ENCODE measurements at places on chromosomes 12 and 14. TPM values are rescaled to one million over a fixed set of nuclear protein-coding genes. Genes with fewer than 3 reads are reported as not detected.
A peak's percentile ranks its signal among the peaks of the same experiment; 100 is the strongest.

The ASB2 gene
- not detected for total RNA-seq

The KLRD1 gene
- total RNA-seq, result 0.27 TPM

GRCh38 chr12:101257357-101257756, 22.5 kb upstream of the UTP20 start:
- H3K4me1 ChIP-seq, result no peaks in the 10 kb centered on the region
- no peaks in the 10 kb centered on the region for H3K36me3 ChIP-seq
- H3K4me3 ChIP-seq, result no peak overlapping the region
- H3K27ac ChIP-seq, result no peak overlapping the region

DNA sequence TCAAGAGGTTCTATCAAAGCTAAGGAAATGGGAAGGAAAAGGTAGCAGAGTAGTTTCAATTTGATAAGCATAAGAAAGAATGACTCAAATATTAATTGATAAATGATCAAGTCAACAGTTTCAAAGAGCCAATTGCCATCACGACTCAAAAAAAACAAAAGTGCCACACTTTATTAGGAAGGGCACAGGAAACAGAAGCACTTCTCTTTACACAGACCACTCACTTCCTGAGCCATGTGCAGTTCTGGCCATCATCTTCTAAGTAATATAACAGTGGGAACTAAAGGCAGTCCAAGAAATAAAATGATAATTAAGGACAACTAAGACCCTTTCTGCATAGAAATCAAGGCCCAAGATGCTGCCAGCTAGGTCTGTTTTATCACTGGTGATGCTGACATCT, 13.2 kb downstream of the TM7SF3 start:
- no peak overlapping the region for H3K4me3 ChIP-seq
- H3K27me3 ChIP-seq, result no peaks in the 10 kb centered on the region
- peaks cover 4% of the 10 kb centered on the region for H3K36me3 ChIP-seq
- H3K4me1 ChIP-seq, result no peaks in the 10 kb centered on the region

DNA sequence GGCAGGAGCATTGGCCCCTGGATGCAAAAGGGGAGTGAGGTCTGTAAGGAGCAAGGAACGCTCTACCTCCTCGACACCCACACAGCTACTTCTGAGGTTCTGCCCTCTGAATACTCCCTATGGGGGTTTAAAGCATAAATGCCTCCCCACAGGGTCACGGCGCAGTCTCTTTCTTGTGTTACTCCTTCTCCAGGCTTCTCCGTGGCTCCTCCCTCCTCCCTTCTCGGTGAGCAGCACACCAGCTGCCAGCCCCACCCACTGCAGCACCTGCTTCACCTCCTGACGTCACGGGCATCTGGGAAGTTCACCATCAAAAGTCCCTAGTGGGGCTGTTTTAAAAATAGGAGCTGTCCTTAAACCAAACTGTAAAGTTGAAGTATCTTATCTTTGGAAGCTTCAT, 67.3 kb downstream of the SPTB start:
- peaks cover 12% of the 10 kb centered on the region for H3K4me1 ChIP-seq
- H3K27me3 ChIP-seq, result no peaks in the 10 kb centered on the region
- peak; percentile 47 for DNase-seq
- no peaks in the 10 kb centered on the region for H3K36me3 ChIP-seq

DNA sequence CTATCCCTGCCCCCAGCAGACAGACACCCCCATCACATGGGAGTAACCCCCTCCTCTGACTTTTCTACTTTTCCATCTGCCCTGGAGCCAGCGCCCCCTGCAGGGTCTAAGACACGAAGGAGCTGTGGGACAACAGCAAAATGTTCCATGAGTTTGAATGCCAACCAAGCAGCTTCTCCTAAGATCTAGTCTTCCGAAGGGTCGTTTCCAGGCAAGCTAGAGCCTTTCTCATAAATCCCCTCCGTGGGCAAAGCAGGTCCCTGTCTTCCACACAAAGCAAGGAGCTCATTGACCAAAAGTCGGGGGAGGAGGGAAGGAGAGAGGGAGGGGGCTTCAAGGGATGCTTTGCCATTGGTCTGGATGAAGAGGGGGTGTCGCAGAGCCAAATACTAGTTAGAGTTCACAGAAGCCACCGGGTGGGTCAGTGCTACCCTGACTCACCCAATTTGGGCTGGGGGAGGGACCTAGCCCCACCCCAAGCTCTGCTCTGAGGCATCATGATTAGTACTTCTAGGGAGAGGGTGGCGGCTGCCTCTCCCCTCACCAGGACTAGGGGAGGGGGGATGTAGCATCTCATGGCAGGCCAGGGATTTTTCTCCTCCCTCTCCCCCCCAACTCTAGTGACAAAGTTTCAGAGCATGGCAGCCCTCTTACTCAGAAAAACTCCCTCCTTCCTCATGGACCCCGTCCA, 1.6 kb downstream of the MSI1 start:
- no peak for DNase-seq
- H3K4me1 ChIP-seq, result peaks cover 24% of the 10 kb centered on the region
- no peak overlapping the region for H3K27ac ChIP-seq

GRCh38 chr12:105783983-105784947, 354.5 kb downstream of the NUAK1 start:
- H3K27ac ChIP-seq, result no peak overlapping the region
- DNase-seq, result no peak
- H3K4me1 ChIP-seq, result no peaks in the 10 kb centered on the region
- H3K36me3 ChIP-seq, result no peaks in the 10 kb centered on the region
- H3K27me3 ChIP-seq, result 0 out of 2 replicates have a peak, but pooled peaks cover 5% of the 10 kb centered on the region
